ENCODE measurements at places on chromosomes 2 and 18. TPM values are rescaled to one million over a fixed set of nuclear protein-coding genes. Genes with fewer than 3 reads are reported as not detected.

- H3K4me3 ChIP-seq = no peak overlapping the region
- DNase-seq = no peak
- no peaks in the 10 kb centered on the region for H3K36me3 ChIP-seq
- H3K4me1 ChIP-seq = peaks cover 21% of the 10 kb centered on the region
Observed at GRCh38 chr2:239216614-239217273, 184.1 kb downstream of the HDAC4 start.

DNA sequence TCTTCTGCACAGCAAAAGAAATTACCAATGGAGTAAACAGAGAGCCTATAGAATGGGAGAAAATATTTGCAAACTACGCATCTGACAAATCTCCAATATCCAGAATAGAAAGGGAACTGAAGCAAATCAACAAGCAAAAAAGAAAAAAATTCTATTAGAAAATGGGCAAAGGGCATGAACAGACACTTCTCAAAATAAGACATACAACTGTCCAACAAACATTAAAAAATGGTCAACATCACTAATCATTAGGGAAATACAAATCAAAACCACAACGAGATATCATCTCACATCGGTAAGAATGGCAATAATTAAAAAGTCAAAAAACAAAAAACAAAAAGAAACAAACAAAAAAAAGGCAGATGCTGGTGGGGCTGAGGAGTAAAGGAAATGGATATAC, 356.4 kb downstream of the ADCYAP1 start:
- no peaks in the 10 kb centered on the region for H3K27me3 ChIP-seq
- DNase-seq = no peak
- H3K4me3 ChIP-seq = no peak overlapping the region
- H3K27ac ChIP-seq = no peak overlapping the region
- no peaks in the 10 kb centered on the region for H3K4me1 ChIP-seq

GRCh38 chr18:62498616-62499262, 24.1 kb upstream of the ZCCHC2 start:
- DNase-seq = no peak
- H3K36me3 ChIP-seq = no peaks in the 10 kb centered on the region
- H3K27ac ChIP-seq = no peak overlapping the region
- H3K4me1 ChIP-seq = no peaks in the 10 kb centered on the region

- DNase-seq = no peak
- H3K4me3 ChIP-seq = no peak overlapping the region
- no peaks in the 10 kb centered on the region for H3K4me1 ChIP-seq
Observed at GRCh38 chr2:239668651-239669050, 267.8 kb upstream of the HDAC4 start.

- no peaks in the 10 kb centered on the region for H3K36me3 ChIP-seq
- H3K27ac ChIP-seq = no peak overlapping the region
- DNase-seq = no peak
- H3K27me3 ChIP-seq = no peaks in the 10 kb centered on the region
Observed at GRCh38 chr18:354003-354402, 86.2 kb upstream of the THOC1 start.

GRCh38 chr18:77004555-77005380, 127.8 kb downstream of the MBP start:
- H3K27me3 ChIP-seq = no peaks in the 10 kb centered on the region
- H3K27ac ChIP-seq = no peak overlapping the region
- H3K36me3 ChIP-seq = no peaks in the 10 kb centered on the region
- H3K4me1 ChIP-seq = peaks cover 4% of the 10 kb centered on the region

DNA sequence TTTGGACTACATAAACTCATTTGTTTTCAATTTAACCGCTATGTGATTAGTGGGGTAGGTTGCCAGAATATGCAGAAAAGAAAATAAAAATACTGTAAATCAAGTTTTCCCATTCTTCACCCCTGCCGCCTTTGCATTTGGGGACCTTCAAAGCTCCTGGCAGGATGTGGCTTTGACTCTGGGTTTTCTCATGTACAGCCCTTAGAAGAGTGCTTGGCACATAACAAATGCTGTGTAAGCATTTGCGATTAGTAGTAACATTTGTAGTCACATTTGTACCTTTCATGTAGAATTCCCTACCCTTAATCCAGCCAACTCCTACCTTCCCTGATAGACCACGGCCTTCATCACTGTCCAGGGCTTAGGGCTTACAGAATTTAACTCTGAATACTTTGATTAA, 262.6 kb downstream of the MREG start:
- no peak overlapping the region for H3K4me3 ChIP-seq
- H3K27ac ChIP-seq = no peak overlapping the region
- H3K4me1 ChIP-seq = peaks cover 16% of the 10 kb centered on the region
- H3K36me3 ChIP-seq = no peaks in the 10 kb centered on the region

GRCh38 chr18:3083766-3084165, 70.8 kb upstream of the LPIN2 start:
- H3K4me3 ChIP-seq = no peak overlapping the region
- H3K4me1 ChIP-seq = no peaks in the 10 kb centered on the region
- H3K36me3 ChIP-seq = peaks cover 65% of the 10 kb centered on the region
- no peak for DNase-seq

DNA sequence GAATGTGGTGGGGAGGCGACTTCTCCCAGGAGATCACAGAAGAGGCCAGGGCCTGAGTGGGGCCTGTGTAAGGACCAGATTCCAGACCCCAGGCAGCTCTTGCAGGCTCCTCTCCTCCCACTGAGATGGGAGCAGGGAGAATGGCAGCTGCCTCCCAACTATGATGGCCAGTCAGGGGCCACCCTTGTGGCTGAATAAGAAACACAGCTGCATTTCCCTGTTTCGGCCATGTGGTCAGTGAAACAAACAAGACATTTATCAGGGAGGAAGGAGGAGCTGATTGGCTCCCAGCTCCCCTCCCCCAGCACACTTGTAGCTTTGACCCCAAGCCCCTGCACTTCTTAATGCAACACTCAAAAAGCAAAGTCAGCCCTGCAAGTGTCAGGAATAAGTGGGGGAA, 143.5 kb downstream of the CELF4 start:
- DNase-seq = no peak
- H3K4me3 ChIP-seq = no peak overlapping the region
- H3K27me3 ChIP-seq = no peaks in the 10 kb centered on the region
- H3K36me3 ChIP-seq = no peaks in the 10 kb centered on the region

Gene SLC14A1
- 30.8 TPM for total RNA-seq
